ENCODE measurements at places on chromosomes 11 and 22.

DNA sequence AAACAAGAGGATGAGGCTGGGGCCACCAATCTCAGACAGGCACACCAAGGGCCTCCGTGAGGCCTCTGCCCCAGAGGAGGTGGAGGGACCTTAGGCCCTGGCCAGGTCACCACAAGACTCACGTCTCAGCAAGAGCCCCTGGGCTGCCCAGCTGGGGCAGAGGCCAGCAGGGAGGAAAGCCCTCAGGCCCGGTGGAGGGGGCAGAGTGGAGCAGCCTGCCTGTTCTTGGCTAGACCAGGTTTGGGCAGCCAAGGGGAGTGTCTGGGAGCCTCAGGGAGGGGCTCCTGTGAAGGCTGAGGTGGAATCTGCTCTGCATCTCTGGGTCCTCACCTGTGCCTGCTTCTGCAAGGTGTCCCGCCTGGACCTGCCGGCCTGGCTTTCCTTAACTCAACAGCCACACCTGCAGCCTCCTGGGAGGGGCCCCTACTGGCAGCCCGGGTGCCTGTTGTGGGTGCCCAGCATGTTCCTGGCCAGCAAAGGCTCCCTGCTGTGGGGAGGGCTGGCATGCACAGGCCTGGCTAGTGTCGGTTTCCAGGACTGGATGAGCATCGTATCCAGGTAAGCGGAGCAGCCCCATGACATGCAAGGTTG is 11.9 kb downstream of the TTLL12 start:
- DNase-seq: no peak

GRCh38 chr11:123158033-123159003 is 36.7 kb downstream of the CLMP start:
- DNase-seq: no peak

DNA sequence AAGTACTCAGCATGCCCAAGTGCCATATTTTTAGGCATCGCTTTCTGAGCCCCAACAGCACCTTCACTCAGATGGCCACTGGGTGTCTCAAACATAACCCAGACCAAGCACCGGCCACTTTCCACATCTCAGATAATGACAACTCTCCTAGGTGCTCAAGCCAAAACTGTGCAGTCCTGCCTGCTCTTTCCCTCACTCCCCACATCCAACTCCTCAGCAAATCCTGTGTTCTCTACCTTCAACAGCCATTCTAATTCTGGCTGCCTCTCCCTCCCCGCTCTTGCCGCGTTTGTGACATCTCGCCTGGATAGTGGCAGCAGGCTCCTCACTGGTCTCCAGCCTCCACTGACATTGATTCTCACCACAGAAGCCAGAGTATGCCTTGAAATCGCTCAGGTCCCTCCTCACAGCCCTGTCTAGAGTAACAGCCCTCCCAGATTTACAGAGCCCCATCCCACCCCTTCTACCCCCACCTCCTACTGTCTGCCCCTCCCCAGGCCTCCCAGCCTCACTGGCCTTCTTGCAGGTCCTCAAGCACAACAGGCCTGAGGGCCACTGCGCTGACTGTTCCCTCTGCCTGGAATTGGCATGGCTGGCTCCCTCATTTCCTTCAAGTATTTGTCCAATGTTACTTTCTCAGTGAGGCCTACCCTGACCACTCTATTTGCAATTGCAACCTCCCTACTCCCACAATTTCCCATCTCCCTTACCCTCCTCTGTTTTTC is 1.3 kb upstream of the PHETA2 start:
- DNase-seq: no peak

- peak; percentile 77 for DNase-seq
These were observed 707 bp upstream of the FTH1 start for GRCh38 chr11:61967924-61968757.

DNA sequence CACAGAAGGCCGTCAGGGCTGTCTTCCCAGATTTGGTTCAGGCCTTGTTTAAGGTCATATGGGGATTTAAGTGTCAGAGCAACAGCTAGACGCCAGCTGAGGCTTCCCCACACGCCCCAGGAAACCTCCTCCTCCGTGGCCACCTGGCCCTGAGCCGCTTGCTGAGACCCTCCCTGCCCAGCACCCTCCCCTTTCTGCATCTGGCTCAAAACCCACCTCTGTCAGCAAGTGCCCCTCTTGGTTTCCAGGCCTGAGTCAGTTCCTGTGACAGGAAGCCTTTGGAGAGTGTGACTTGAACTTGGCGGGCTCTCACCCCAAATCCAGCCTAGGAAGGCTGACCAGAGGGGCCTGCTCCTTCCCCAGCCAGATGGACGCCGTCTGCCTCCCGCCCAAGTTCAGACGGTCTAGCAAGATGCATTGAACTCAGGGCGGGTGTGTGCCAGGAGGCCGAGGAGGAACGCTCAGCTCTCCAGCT is 561 bp downstream of the FXYD2 start:
- DNase-seq: no peak

GRCh38 chr11:86676533-86677154 is 4.2 kb upstream of the ME3 start:
- DNase-seq: no peak

GRCh38 chr11:12112750-12113149 is 2.4 kb downstream of the MICAL2 start:
- DNase-seq: no peak

GRCh38 chr11:119912229-119912628 is 183.2 kb upstream of the NECTIN1 start:
- peak; percentile 88 for DNase-seq

- no peak for DNase-seq
These were observed 22.8 kb downstream of the OSBP2 start for GRCh38 chr22:30717331-30717921.

DNA sequence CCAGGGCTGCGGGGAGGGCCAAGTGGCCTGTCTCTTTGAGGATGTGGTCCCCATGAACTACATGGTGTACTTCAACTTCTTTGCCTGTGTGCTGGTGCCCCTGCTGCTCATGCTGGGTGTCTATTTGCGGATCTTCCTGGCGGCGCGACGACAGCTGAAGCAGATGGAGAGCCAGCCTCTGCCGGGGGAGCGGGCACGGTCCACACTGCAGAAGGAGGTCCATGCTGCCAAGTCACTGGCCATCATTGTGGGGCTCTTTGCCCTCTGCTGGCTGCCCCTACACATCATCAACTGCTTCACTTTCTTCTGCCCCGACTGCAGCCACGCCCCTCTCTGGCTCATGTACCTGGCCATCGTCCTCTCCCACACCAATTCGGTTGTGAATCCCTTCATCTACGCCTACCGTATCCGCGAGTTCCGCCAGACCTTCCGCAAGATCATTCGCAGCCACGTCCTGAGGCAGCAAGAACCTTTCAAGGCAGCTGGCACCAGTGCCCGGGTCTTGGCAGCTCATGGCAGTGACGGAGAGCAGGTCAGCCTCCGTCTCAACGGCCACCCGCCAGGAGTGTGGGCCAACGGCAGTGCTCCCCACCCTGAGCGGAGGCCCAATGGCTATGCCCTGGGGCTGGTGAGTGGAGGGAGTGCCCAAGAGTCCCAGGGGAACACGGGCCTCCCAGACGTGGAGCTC is 13.5 kb downstream of the ADORA2A start:
- no peak for DNase-seq

DNA sequence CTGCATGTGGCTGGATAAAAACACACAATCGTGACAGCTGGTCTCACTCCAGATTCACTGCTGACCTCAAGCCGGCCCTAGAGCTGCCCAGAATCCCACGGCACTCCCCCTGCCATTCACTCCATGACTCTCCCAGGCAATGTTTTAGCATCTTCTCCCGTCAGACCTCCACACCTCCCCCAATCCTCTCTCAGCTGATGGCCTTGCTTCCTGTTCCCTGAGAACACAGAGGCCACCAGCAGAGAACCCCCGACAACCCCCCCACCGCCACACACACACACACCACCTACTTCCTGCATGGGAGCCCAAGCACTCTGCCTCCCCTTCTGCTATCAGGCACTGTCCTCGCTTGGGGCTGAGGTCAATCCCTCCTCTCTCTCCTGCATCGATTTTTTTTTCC is 9.3 kb downstream of the TNKS1BP1 start:
- DNase-seq: no peak

DNA sequence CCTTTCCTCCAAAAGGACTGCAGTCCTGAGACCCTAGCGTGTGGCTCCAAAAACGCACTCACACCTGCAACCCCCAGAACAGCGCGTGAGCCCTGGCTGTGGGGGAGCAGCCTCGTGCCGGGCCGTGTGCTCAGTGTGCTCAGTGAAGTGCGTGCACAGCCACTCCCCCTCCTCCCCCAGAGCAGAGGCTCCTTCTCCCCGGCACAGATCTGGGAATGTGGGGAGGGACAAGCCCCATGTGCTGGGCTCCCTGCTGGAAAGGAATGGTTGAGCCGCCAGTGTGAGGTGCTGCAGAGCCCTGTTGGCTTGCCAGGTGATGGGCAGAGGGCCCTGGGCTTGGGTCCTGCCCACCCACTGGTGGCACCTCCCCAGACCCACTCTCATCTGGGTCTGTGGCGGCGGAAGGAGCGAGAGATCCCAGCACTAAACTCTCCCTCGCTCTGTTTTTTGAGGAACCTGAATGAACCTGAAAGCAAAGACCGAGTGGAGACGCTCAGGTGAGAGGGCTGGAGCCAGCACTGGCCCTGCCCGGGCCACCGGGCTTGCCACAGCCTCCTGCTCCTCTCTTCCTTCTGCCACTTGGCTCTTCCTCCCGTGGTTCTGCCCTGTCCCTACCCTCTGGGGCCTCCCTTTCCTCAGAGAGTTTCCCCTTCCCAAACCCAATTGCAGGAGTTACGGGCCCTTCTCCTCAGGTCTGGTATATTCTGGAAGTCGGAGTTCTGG is 9.0 kb downstream of the RCOR2 start:
- DNase-seq: no peak

DNA sequence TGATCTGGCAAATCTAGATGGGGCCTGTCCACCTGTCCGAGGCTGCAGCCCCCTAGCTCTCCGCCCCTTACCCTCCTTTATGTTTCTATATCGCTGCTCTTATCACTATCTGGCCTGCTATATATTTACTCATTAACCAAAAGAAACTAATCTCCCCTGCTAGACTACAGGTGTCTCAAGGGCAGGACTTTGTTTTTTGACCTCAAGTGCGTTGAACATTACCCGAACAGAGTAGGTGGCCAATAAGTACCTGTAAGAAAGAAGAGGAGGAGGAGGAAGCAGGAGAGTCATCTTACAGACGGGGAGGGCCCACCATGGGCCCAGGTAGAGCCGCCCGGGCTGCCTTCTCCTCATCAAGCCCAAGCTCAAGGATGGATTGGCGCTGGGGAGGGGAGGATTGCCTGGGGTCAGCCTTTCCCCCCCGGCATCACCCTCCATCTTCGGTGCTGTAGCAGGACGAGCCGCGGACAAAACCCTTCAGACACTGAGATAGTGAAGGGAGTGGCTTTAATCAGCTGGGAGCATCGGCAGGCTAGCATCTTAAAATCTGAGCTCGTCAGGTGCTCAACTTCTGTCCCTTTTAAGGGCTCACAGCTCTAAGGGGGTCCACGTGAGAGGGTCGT is 1.2 kb upstream of the P2RY6 start:
- DNase-seq: no peak

DNA sequence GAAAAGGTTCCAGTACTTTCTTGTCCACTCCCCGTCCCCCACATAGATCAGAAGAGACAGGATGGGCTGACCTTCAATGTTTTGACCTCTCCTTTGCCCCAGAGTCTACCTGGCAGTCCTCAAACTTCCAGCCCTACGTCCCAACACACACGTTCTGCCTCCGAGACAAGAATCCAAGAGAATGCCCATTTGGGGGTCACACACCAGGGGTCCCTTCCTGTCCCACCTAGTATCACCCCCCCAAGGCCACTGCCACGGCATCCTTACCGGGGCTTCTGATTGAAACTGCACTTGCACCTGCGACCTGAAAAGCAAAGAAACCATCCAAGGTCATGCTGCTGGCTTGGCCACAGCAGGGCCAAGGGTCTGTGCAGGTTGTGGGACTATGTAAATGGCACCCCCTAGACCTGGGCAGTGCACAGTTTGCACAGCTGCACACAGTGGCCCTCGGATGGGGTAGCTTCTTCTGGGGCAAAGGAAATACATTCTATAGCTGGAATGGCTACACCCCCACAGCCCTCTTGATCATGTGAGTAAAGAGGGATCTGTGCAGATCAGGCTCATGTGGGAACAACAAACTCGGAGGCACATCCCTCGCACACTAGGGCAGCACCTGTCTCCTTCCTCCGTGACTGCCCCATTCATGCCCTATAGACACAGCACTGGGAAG is 16.5 kb upstream of the FXYD2 start:
- no peak for DNase-seq

DNA sequence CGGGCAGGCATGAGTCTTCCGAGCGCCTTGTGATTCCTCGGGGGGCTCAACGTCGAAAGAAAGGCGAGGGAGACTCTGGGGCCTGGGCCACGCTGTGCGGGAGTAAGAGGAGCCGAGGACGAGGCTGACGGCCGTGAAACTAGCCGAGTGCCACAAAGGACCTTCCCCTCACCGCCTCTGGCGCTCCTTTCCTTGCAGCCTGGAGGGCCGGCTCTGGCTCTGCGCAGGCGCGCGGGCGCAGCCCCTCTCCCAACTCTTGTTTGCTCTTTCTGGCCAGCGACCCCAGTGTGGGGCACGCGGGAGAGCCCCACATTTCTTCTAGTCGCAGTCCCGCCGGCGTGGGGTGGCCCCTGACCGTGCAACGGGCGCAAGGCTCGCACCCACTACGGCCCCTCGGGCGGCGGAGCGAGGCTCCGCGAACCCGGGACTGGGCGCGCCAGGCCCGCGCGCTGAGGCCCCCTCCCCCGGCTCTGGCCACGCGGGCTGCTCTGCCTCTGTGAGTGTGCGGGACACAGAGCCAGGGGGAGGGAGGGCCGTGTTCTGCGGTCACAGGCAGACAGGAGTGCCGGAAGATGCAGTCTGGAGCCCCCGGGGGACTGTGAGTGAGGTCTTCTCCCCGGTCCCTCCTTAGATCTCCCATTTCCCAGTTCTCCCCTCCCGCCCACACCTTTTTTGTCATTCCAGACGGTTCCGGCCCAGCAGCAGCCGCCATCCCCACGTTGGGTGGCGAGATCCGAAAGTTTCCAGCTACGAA is 1.0 kb upstream of the TOB2 start:
- DNase-seq: peak; percentile 64

- no peak for DNase-seq
These were observed 120.0 kb downstream of the SLC17A6 start for GRCh38 chr11:22458161-22458560.

DNA sequence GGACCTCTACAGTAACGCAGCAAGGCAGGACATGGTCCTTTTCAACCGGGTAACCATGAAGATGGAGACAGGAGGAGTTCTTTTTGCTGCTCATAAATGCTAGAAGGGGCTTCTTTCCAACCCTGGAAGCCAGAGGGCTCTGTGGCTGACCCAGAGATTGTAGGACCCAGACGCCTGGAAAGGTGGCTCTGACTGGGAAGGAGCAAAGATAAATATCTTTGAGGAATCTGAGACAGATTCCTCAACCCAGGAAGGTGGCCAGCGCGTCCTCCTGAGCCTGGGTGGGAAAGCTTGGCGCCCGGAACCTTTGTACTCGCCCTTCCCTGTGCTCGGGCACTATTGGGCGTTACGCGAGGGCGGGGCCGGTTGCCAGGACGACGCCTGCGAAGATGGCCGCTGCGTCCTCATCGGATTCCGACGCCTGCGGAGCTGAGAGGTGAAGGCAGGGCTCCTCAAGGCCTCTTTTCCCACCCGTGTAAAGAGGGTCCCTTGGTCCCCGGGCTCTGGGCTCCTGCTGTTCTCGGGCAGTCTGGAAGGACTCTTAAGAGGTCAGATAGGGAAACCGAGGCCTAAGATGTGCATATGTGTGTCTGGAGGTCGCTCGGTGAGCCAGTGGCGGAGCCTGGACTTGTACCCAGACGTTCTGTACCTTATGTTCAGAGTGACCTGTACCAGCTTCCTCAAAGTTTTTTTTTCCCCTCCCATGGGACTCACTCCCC is at the start of gene BBS1:
Gene BBS1, plus strand, starts transcription at position 365 of the 719 bp plus-strand sequence. Its CDS starts 25 bp downstream, at position 390.
- DNase-seq: peak; percentile 85

- no peak for DNase-seq
These were observed 627 bp downstream of the GTF2H1 start for GRCh38 chr11:18322818-18323570.

GRCh38 chr11:100687630-100688395 is 725 bp downstream of the ARHGAP42 start:
- no peak for DNase-seq

GRCh38 chr11:86802146-86802545 is 1.8 kb downstream of the PRSS23 start:
- no peak for DNase-seq
